ENCODE measurements at places on chromosomes 5 and 9.

GRCh38 chr5:74107899-74108298 lies 481.9 kb downstream of the ARHGEF28 start:
- H3K4me1 ChIP-seq = no peaks in the 10 kb centered on the region
- no peaks in the 10 kb centered on the region for H3K36me3 ChIP-seq
- DNase-seq = no peak
- H3K4me3 ChIP-seq = no peak overlapping the region
- no peak overlapping the region for H3K27ac ChIP-seq

GRCh38 chr5:152864447-152864846 lies 459.4 kb upstream of the NMUR2 start:
- H3K4me3 ChIP-seq = no peak overlapping the region
- H3K27me3 ChIP-seq = no peaks in the 10 kb centered on the region
- H3K27ac ChIP-seq = no peak overlapping the region
- no peaks in the 10 kb centered on the region for H3K4me1 ChIP-seq
- no peak for DNase-seq

DNA sequence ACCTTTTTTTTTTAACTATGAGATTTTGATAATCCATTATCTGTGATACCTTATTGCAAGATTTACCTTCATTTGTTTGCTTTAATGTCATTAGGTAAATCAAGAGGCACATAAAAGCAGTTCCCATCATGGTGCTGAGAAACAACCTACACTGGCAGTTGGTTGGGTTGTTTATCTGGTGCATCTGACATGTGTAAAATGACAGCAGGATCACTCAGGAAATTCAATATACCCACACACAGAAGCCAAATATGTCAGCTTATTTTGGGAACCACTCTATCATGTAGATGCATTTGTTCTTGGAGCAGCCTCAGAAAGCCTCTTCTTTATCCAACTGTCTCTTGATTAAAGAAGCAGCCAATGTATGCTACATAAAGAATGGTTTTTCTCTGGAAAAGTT lies 7.8 kb upstream of the CCDC192 start:
- no peaks in the 10 kb centered on the region for H3K4me1 ChIP-seq
- H3K27me3 ChIP-seq = no peaks in the 10 kb centered on the region
- no peak for DNase-seq
- H3K36me3 ChIP-seq = no peaks in the 10 kb centered on the region

DNA sequence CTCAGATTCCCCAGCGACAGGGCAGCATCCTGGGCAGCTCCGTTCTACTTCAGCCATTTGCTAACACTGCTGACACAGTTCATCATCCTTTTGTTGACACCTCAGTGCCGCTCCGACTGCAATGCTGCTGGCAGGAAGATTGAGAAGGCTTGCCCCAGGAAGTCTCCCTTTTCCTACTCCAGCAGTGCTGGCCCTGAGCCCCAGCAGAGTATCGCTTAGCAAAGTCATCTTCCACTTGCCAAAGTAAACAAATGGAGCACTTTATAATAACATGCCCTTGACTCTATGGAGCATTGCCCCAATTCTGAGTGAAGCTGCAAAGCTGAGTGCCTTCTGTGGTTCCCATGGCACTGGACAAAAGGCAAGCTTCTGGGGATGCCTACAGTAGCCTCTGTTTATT lies 32.2 kb downstream of the PRLR start:
- no peak overlapping the region for H3K4me3 ChIP-seq
- peaks cover 7% of the 10 kb centered on the region for H3K36me3 ChIP-seq
- H3K27ac ChIP-seq = no peak overlapping the region
- DNase-seq = peak; percentile 54

- no peak overlapping the region for H3K4me3 ChIP-seq
- no peak for DNase-seq
- no peak overlapping the region for H3K27ac ChIP-seq
- no peaks in the 10 kb centered on the region for H3K27me3 ChIP-seq
- no peaks in the 10 kb centered on the region for H3K36me3 ChIP-seq
Observed at GRCh38 chr5:148972974-148973374, 89.9 kb downstream of the SH3TC2 start.

- no peak overlapping the region for H3K4me3 ChIP-seq
- DNase-seq = no peak
Observed at GRCh38 chr5:19256036-19256435, 732.0 kb downstream of the CDH18 start.

- H3K4me1 ChIP-seq = no peaks in the 10 kb centered on the region
- H3K4me3 ChIP-seq = no peak overlapping the region
- DNase-seq = no peak
- H3K27me3 ChIP-seq = no peaks in the 10 kb centered on the region
Observed at GRCh38 chr9:99114846-99115500, 10.1 kb downstream of the TGFBR1 start.

DNA sequence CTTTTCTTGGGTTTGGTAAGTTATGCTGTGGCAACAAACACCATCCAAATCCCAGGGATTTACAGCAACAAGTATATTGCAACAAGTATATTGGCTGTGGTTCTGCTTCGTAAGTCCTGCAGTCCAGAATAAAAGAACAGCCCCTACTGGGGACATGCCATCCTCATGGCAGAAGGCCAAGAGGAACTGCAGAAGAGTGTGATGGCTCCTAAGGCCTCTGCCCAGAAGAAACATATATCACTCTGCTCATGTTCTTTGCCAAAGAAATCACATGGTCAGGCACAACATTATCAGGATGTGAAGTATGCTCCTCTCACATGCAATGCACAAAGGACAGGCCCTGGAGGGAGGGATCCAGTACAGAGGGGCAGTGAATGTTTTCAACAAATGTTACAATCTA lies 159.6 kb upstream of the TAS2R1 start:
- DNase-seq = no peak
- H3K4me3 ChIP-seq = no peak overlapping the region
- H3K27ac ChIP-seq = no peak overlapping the region
- H3K27me3 ChIP-seq = no peaks in the 10 kb centered on the region

DNA sequence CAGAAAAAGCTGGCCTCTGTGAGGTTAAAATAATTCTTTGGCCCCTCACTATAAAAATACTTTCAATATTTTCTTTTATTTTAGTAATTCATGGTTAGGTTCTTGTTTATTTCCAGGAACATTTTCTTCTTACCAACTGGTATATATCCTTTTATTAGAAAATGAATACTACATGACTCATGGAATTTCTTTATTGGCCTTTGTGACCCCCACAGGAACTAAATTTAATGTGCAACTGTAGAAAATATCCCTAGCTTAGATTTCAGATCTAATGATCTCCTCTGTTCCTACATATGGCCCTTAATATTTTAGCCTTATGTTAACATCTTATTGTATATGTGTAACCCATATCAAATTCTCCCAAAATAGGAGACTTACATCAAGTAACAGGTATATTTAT lies 429.9 kb downstream of the NR2F1-AS1 start:
- no peaks in the 10 kb centered on the region for H3K36me3 ChIP-seq
- H3K4me1 ChIP-seq = no peaks in the 10 kb centered on the region
- no peaks in the 10 kb centered on the region for H3K27me3 ChIP-seq
- H3K27ac ChIP-seq = no peak overlapping the region
- no peak overlapping the region for H3K4me3 ChIP-seq

- no peaks in the 10 kb centered on the region for H3K4me1 ChIP-seq
- no peaks in the 10 kb centered on the region for H3K36me3 ChIP-seq
- H3K4me3 ChIP-seq = no peak overlapping the region
Observed at GRCh38 chr5:158294701-158295100, 435.8 kb upstream of the CLINT1 start.

DNA sequence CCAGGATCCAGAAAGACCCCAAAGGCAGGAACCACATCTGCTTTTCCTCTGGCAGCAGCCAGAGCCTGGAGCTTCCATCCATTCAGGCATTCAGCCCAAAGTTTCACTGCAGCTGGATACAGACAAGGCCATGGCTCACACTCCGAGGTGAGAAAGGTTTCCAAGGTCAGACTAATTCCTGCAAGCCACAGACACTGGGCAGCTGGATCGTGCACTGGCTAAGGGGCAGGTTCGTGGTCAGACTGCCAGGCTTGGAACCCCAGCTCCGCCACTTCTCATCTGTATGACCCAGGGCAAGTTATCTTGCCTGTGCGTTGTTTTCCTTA lies 36.9 kb downstream of the SPOCK1 start:
- H3K4me3 ChIP-seq = no peak overlapping the region
- H3K36me3 ChIP-seq = no peaks in the 10 kb centered on the region
- DNase-seq = no peak
- no peaks in the 10 kb centered on the region for H3K27me3 ChIP-seq
- H3K4me1 ChIP-seq = no peaks in the 10 kb centered on the region

- H3K4me3 ChIP-seq = no peak overlapping the region
- H3K27ac ChIP-seq = no peak overlapping the region
- no peak for DNase-seq
- H3K27me3 ChIP-seq = no peaks in the 10 kb centered on the region
- H3K4me1 ChIP-seq = no peaks in the 10 kb centered on the region
Observed at GRCh38 chr5:80834710-80835109, 125.5 kb upstream of the RASGRF2 start.

DNA sequence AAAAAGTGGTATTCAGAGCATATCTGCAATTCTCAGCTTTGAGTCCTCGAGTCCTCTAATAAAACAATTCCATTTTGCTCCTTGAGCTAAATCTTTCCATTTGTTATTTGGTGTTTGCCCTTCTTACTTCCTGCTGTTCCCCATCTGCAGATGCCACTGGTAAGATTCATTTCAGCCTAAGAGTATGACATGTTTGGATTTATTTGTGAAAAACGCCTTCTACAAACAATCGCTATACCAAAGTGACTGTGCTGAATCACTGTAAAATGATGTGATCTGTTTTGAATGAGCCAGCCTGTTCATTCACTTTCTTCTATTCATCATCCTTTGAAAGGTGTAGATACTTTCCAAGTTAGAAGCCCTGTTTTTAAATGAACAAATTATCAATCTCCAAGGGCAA lies 27.7 kb downstream of the KCTD16 start:
- H3K36me3 ChIP-seq = no peaks in the 10 kb centered on the region
- H3K4me3 ChIP-seq = no peak overlapping the region
- H3K27ac ChIP-seq = no peak overlapping the region
- DNase-seq = no peak

DNA sequence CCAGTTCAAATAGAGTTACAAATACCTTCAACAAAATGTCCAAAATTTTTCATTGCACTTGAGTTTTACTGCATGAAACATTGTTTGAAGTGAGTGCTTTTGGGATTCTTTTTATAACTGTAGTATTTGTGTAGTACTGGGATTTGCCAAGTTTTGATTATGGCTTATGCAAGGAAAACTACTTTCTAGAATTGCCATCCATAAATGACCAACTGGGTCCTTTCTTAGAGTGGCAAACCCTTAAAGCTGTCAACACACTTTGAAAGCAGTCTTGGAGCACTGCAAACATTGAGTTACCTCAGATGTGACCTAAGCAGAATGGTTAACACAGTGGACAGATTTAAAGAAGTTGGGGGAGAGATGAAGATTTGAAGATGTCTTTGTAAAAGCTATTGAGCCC lies 379.6 kb upstream of the ZNF608 start:
- H3K4me1 ChIP-seq = no peaks in the 10 kb centered on the region
- no peaks in the 10 kb centered on the region for H3K36me3 ChIP-seq
- DNase-seq = no peak
- no peaks in the 10 kb centered on the region for H3K27me3 ChIP-seq
- H3K4me3 ChIP-seq = no peak overlapping the region

DNA sequence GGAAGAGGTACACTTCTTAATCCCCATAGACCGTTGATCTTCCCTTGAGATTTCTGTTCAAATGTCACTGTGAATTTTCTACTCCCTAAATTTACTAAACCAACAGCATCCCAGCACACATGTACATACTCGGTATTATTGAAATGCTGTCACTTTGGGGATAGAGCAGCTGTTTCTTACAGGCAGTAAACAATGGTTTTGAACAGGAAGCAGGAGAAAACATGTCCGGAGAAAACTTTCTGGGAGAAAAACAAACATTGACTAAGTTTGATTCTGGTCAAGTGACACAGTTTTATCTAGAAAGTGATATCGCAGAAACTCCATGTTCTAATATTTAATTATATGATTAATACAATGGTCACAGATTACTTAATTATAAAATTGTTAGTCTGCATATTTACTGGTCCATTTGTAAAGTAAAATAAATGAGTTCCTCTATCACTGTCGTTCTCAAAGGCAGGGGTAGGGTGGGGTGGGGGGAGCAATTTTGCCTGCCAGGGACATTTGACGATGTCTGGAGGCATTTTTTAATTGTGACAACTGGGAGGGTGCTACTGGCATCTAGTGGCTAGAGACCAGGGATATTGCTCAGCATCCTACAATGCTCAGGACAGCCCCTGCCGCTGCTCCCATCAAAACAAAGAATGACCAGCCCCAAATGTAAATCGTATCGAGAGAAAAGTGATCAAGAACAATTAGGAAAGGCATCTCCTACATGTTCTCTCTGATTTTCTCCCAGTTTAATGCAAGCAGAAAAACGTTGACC lies 12.2 kb downstream of the TAS2R1 start:
- H3K4me1 ChIP-seq = no peaks in the 10 kb centered on the region
- DNase-seq = no peak
- H3K36me3 ChIP-seq = no peaks in the 10 kb centered on the region
- no peak overlapping the region for H3K4me3 ChIP-seq

GRCh38 chr5:59768152-59769040 lies 125.1 kb downstream of the PDE4D start:
- no peaks in the 10 kb centered on the region for H3K27me3 ChIP-seq
- no peaks in the 10 kb centered on the region for H3K36me3 ChIP-seq
- peaks cover 8% of the 10 kb centered on the region for H3K4me1 ChIP-seq

DNA sequence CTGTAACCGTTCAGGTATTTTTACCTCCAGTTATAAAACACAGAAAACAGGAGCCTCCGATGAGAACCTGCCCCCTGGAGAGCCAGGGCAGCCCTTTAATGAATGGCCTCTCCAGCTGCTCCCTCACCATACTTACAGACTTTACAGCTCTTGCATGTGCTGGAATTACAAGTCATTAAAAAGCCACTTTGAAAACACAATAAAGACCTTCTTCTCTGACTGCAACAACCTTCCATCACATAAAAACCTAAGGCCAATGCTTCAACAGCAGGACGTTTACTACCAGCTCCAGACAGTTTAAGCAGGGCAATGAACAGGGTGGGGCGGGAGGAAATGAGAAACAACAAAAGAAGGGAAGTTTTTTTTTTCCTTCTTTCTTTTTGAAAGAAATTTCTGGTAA lies 213.8 kb downstream of the MLLT3 start:
- no peak overlapping the region for H3K27ac ChIP-seq
- no peaks in the 10 kb centered on the region for H3K36me3 ChIP-seq
- peak; percentile 61 for DNase-seq
- H3K4me3 ChIP-seq = no peak overlapping the region
- H3K27me3 ChIP-seq = no peaks in the 10 kb centered on the region

GRCh38 chr9:131257266-131258025 lies 18.9 kb downstream of the FAM78A start:
- no peaks in the 10 kb centered on the region for H3K27me3 ChIP-seq
- DNase-seq = no peak
- no peak overlapping the region for H3K27ac ChIP-seq
- H3K4me3 ChIP-seq = no peak overlapping the region

DNA sequence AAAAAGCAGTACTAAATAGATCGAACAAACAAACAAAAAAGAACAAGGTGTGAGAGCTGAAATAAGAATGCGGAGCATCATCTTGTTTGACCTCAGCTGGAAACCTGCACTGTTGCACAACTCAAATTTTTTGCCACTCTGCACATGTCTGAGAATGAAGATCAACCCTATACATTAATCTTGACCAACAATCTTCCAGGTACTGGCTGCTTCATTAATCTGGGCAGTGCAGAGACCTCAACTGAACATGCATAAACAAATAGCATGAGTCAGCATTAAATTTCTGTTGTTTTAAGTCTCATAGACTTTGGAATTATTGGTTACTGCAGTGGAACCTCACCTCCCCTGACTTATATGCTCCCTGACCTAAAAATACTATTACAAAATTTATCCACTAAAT lies 114.6 kb upstream of the FTMT start:
- no peaks in the 10 kb centered on the region for H3K4me1 ChIP-seq
- no peak overlapping the region for H3K27ac ChIP-seq
- H3K36me3 ChIP-seq = no peaks in the 10 kb centered on the region
- no peak for DNase-seq

Data from small intestine (tissue), 16 donors.